EH (cell line): ENCODE measurements at places on chromosomes 7 and 10.

- peak; percentile 10 for DNase-seq
These were observed 687.5 kb downstream of the SORCS3 start for GRCh38 chr10:105328503-105329133.

- no peak for DNase-seq
These were observed 128.8 kb upstream of the FAM20C start for GRCh38 chr7:63521-64021.

- DNase-seq = peak; percentile 76
These were observed 141.5 kb downstream of the MTPAP start for GRCh38 chr10:30207485-30208052.

- DNase-seq = peak; percentile 7
These were observed 5.0 kb upstream of the TRUB1 start for GRCh38 chr10:114932945-114933344.

- no peak for DNase-seq
These were observed 13.2 kb upstream of the GOLGA7B start for GRCh38 chr10:97836446-97836845.

- DNase-seq = no peak
These were observed 16.1 kb upstream of the PTTG1IP2 start for GRCh38 chr7:90453259-90453891.

DNA sequence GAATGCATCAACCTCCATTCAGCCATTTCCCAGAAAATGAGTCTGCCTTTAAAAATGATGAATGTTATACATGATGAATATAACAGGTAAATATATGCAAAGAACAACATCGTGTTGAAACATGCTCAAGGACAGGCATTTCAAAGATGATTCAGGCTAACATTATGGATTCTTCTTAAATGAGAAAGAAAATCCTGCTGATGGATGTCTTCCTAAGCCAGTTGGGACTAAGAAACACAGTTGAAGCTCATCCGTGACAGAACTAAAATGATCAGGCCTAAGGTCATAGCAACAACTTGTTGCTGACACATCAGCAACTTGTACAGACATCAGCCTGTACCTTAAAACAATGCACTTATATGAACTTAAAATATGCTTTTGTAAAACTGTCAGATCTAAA is 267.9 kb downstream of the MAGI2 start:
- DNase-seq = no peak

- no peak for DNase-seq
These were observed 56.6 kb downstream of the MPLKIP start for GRCh38 chr7:40077849-40078248.

GRCh38 chr7:33142585-33142984 is 13.2 kb downstream of the BBS9 start:
- no peak for DNase-seq

- peak; percentile 64 for DNase-seq
These were observed 10.9 kb downstream of the PAPSS2 start for GRCh38 chr10:87670586-87670985.

- DNase-seq = no peak
These were observed 86.8 kb downstream of the ANKRD7 start for GRCh38 chr7:118311121-118311836.

- no peak for DNase-seq
These were observed 33.4 kb upstream of the WASL start for GRCh38 chr7:123782071-123782798.

DNA sequence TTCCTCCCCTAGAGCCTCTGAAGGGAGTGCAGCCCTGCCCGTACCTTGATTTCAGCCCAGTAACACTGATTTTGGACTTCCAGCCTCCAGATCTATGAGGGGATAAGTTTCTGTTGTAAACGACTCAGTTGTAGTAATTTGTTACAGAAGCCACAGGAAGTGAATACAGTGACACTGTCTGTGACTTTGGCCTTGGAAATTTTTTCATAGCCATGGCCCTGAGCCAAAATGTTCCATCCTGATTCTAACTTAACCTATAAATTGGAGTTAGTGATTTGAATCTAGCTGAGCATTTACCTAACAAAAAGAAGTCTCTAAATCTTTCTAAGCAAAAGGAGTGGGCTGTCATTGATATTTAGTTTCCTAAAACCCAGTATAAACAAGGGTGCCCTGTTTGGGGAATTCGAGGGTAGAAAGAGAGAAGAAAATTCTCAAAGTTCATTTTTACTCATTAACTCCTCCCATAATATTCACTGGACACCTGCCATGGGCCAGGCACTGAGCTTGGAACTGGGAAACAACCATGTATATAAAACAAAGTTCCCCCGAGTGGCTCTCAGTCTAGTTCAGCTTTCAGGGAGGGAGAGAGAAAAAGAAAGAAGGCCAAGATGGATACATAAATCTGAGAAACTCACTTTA is 162.3 kb downstream of the SKIDA1 start:
- DNase-seq = peak; percentile 32
